ENCODE measurements at places on chromosomes 16 and 17.

GRCh38 chr17:49495842-49496182, 719 bp downstream of the NGFR start:
- no peak for DNase-seq

- DNase-seq = peak; percentile 45
Measured at GRCh38 chr17:34199932-34200534, 55.1 kb upstream of the CCL2 start.

- DNase-seq = no peak
Measured at GRCh38 chr17:80145076-80146075, 1.6 kb downstream of the EIF4A3 start.

DNA sequence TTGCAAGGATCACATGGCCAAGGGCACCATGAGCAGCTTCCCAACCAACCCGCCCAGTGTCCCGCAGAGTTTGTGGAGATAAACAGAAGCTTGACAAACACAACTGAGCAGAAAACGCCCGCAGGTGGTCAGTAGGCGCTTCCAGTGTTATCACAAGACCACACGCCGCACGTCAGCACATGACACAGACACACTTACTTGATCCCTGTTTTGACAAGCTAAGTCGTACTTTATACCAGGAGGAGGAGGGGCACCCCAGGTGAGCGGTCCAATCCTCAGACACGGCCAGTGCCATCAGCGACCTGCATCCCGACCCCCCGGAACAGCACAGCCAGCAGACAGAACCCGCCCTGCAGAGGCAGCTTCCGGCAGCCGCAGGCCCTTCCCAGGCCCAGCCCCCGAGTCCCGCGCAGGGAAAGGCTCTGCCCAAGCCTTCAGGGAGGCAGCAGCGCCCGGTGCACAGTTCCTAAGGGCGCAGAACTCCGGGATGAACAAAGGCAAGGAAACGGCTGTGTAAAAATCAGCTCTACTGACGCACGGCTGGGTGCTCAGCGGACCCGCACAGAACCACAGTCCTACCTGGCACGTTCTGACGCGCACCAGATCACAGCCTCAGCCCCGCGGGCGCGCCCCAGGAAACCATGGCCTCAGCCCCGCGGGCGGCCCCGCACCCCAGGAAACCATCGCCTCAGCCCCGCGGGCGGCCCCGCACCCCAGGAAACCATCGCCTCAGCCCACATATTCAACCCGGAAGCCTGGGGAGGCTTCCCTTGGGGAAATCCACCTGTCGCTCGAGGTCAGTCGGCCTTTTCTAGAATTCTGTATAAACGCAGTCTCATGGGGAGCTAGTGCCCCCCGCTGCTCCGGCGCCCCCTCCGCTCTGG, 27.8 kb downstream of the AXIN1 start:
- DNase-seq = no peak

DNA sequence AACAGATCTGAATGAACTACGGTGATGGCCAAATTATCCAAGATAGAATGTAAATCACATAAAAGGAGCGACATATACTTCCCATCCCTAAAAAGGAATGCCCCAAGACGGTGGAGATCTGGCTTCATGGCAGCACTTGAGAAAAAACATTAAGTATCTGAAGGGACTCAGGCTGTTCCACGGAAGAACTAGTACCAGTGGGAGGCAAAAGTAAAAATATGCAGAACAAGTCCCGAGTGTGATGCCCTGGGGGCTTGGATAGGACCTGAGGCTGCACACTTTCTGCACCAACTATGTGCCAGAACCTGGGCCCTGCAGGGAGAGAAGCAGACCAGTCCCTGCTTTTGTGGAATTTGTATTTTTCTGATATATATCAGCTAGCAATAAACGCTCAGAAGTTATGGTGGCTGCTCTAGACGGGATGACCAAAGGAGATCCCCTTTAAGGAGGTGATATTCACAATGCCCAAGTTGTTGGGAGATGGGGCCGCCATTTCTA, 539 bp upstream of the CKLF start:
- no peak for DNase-seq

DNA sequence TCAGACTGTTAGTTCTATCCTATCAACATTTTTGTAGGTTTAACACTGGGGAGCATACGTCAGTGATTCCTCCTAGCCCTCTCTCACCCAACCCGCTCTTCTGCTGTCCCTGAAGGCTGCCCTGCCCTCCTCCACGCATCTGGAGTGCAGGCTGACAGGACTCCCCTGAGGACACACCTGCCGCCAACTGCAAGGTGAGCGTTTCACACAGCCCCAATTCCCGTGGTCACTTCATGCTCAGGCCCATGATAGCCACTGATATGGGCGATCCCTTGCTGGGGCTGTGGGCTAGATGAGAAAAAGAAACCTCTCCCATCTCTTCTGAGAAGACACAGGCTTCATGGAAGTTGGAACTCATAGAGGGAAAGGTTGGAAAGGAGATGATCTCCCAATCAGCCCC, 91.0 kb downstream of the KCNJ12 start:
- no peak for DNase-seq

GRCh38 chr17:40349895-40350688, 14.4 kb downstream of the GJD3 start:
- DNase-seq = no peak

DNA sequence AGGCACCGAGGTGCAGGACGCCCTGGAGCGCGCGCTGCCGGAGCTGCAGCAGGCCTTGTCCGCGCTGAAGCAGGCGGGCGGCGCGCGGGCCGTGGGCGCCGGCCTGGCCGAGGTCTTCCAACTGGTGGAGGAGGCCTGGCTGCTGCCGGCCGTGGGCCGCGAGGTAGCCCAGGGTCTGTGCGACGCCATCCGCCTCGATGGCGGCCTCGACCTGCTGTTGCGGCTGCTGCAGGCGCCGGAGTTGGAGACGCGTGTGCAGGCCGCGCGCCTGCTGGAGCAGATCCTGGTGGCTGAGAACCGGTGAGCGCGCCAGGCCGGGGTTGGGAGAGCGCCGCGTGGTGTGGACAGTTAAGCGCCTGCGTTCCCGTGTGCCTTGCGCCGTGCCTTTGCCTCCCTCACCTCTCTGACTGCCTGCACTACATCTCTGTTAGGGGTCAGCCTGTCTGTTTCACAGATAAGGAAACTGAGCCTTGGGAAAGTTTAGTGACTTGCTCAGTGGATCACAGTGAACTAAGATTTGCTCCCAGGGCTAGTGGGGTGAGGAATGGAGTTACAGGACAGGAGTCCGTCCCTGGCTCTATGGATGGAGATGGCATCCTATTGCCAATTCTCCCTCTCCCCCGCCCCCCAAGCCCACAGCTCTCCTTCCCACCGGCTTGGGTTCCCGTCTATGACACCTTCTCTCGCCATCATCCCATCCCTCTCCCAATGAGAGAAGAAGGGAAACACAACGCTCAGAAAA, 880 bp downstream of the SARM1 start:
- DNase-seq = no peak
